ENCODE measurements at places on chromosomes 5 and 9.
A peak's percentile ranks its signal among the peaks of the same experiment; 100 is the strongest.

DNA sequence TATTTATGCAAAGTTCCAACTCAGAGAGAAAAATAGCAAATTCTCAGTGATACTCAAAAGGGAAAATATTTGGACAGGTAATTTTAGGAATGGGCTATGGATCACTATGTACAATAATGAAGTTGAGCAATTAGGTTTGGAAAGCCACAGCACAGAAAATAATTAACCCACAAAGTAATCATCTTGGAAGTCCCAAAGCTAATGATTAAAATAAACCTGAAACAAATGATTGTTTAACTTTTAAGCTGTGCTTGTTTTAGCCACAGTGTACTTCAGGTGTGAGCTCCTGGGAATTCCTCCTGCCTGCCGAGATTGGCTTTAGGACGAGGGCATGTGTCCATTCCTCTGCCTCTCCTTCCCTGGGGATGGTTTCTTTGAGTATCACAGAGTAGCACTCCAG is 403.9 kb downstream of the ZSWIM6 start:
- DNase-seq: no peak

DNA sequence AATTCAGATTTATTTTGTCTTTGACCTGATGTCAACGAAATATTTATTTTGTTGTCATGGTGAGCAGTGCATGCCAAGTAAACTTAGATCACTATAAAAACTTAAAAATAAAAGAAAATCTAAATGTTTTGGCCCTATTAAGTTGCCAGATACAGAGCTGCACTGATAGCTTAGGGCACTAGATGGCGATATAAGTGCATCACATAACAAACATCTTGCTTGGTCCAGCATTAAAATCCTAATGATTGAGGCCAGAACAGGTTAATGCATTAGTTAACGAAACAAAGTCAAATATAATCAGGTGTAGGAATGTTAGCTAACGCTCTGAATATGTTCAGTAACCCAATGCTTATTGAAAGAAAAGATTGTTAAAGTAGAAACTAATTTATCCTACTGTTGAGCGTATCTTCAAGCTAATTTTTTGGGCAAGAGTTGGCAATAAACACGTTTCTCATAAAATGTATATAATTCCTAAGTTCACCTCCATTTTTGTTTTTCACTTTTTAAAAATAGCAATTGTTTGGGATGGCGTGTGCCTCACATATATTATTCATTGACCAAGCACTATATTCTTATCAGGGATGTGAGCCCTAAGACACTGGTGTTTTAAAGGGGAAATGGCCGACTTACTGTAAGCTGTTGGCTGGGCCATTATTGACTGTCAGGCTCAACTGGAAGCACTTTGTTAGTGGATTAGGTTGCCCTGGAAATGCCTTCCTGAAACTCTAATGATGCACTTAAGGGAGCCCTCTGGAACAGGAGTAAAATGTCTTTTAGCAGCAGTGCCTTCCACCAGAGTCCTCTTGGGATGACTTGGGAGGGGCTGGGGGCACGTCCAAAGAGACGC is 33.3 kb downstream of the KCTD16 start:
- peak; percentile 53 for DNase-seq

DNA sequence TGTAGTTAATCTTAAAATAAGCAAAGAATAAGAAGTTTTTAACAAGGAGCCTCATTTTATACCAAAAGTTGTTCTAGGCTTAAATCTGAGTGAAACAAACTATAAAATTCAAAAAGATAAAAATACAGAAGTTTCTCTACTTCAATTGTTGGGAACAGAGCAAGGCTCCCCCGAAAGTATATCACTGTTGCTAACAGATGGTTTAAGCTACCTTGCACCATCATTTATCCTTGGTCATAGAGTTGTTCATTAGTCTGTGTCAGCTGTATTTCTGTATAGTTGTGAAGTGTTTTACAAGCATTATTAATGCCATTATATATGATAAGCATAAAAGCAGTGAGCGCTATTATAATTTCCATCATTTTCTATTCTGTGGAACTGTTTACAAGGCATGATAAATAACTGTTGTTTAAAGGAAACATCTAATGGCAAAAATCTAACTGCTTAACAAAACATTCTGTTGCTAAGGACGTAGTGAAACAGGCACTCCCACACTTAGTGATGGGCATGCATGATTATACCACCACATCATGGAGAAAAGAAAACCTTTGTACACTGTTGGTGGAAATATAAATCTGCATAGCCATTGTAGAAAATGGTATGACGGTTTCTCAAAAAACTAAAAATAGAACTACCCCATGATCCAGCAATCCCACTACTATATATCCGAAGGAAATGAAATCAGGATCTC is 23.3 kb upstream of the ACO1 start:
- no peak for DNase-seq

GRCh38 chr5:74127381-74128320 is 501.7 kb downstream of the ARHGEF28 start:
- DNase-seq: peak; percentile 38

GRCh38 chr5:40607202-40607601 is 72.5 kb upstream of the PTGER4 start:
- no peak for DNase-seq
